Memory B cell (primary cell): ENCODE measurements at places on chromosomes 3 and 15.

- DNase-seq: no peak
These were observed 64.5 kb downstream of the CGNL1 start for GRCh38 chr15:57440799-57441198.

DNA sequence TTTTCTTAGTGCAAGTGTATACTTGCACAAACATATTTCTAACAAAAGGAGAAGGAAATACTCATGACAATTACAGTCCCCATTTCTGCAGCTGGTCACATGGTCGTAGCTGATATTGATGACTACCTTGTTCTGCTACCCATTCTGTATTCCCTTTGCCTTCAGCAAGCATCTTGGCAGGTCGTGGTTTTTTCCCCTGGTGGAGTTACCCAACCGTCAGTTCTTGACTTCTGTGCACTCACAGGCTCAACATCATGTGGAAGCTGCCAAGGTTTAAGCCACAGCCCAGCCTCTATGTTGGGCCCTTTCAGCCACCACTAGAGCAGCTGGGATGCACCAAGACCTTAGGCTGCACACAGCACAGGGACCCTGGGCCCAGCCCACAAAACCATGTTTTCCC, 56.1 kb downstream of the VGLL3 start:
- DNase-seq: no peak

- no peak for DNase-seq
These were observed 185.9 kb downstream of the ABHD5 start for GRCh38 chr3:43876648-43877047.

GRCh38 chr3:25502233-25502632, 74.2 kb downstream of the RARB start:
- DNase-seq: no peak

DNA sequence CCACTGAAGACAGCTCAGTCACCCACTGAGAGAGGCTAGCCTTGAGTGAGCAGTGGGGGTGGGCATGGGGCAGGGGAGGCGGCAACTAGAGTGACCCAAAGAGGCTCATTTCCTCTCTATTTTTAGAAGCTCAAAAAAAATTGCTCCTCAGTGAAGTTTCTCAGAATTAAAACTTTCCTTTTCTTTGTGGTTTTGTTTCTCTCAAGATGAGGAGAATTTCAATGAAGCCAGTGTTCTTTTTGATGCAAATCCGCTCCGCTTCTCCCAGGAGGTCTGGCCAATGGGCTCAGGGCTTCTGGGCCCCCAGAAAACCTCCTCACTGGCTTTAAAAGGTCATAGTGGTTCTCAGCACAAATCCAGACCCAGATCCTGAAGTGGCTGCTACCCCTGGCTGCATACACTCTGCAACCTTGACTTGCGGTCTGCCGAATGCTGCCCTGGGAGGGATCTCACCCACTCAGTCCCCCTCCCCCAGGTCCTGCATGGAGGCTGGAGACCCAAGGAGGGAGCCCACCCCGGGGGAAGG, at the start of gene ACSBG1:
TSS of gene ACSBG1 (minus strand) at position 51 of the 526 bp plus-strand sequence. CDS start 64 bp downstream, outside the sequence.
- no peak for DNase-seq

DNA sequence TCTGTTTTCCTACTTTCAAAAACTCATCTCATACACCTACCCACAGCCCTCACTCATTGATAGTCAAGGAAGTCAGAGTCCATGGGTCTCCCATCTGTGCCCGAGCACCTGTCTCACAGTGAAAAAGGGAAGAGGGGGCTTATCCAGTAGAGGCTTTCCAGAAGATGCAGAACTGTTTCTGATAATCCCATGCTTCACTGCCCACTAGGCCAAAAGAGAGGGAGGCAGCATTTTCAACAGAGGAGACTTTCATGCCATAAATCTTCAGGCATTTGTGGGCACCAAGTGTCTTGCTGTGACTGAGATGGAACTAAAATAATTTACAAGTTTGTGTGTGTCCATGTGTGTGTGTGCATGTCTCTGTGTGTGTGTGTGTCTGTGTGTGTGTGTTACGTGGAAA, 117.9 kb upstream of the PHLDB2 start:
- no peak for DNase-seq

DNA sequence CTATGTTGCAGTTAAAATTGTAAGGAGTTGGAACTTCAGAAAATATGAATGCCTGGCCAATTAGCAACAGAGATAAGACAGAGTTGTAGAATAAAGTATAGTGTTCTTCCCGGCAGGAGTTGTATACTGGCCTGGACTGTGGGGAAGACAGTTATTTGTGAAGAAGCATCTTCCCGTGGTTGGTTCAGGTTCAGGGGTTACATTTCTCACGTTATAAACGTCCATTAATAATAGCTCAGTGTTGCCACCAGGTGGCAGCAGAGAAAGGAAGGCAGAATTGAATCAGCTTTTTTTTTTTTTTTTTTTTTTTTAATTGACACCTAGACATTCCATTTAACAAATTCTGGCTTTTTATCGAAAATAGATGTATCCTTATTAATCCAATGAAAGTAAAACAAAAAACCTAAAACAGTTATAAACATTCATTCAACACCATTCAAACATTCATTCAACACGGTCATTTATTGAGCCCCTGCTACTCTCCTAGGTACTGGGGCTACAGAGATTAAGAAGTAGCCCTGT, 66.4 kb upstream of the NR2E3 start:
- DNase-seq: peak; percentile 39

- DNase-seq: peak; percentile 22
These were observed 4.4 kb upstream of the SYNM start for GRCh38 chr15:99100245-99101173.

GRCh38 chr3:13210221-13210975, 137.2 kb upstream of the IQSEC1 start:
- no peak for DNase-seq

- no peak for DNase-seq
These were observed 129.8 kb downstream of the SLC9A9 start for GRCh38 chr3:143718463-143718862.

GRCh38 chr15:79025201-79025600, 65.4 kb downstream of the RASGRF1 start:
- DNase-seq: peak; percentile 53
